ENCODE measurements at places on chromosomes 12 and 14.

DNA sequence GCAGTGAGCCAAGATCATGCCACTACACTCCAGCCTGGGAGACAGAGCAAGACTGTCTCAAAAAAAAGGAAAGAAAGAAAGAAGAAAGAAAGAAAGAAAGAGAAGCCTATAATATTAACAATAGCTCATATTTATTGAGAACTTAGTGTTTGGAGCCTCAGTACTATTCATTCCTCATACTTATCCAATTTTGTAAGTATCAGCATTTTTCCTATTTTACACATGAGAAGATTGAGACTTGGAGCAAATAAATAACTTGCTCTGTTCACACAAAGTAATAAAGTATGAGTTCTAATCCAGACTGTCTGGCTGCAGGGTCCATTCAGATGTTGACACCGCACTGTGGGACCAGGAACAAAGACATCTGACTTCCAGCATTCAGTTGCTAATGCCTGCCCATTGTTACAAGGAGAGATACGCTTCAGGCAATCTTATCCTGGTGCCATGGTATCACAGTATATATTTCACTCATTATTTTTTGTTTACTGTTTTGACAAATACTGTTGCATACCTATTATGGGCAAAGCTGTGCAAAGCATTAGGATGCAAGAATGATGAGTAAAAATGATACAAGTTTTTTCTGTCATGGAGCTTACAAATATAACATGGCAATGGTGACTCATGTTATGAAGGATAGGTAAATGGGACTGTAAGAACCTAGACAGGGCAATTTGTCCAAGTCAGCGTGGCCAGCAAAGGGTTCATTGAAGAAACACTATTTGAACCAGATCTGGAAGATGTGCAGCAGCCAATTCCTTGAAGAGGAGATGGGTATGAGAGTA is 21.4 kb upstream of the TMTC2 start:
- DNase-seq = no peak

DNA sequence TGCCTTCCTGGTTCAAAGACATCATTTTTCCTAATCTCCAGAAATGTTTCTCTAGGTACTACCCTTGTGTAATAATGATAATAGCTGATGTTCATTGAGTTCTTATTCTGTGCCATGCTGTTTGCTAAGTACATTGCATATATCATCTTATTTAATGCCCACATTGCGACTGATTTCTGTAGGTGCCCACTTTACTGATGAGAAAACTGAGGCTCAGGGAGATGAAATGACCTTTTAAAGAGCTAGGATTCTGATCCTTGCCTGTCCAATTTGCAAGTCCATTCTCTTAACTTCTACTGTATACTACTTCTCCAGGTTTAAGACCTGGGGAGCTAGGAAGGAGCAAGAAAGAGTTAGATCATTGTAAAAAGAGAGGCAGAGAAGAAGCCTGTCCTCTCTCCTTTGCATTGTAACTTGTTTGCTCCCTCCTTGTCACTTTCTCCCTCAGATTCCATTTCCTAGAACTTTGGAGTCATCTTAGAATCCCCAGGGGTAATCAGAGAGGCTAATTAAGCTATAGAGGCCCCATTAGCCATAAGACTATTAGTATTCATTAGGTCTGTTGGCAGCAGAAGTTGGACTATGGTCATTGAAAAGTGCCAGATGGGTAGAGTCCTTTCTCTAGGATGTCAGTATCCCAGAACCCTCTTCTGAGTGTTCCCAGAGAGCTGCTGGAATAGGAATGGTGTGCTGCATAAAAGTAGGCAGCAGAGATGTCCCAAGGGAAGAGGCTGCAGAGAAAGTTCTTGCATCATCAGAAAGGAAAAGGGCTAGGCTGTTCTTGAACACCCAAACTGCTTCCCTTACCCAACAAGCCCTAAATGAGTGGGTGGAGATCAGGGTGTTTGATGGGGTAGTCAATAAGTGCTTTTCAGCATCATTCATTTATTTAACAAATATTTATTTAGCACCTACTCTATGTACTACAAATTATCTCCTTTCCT is 3.1 kb downstream of the DGKA start:
- DNase-seq = no peak

- DNase-seq = no peak
These were observed 794.1 kb downstream of the BCL11B start for GRCh38 chr14:98477935-98478334.

GRCh38 chr14:64705381-64706118 is 1.3 kb downstream of the PLEKHG3 start:
- no peak for DNase-seq

GRCh38 chr14:36874396-36875138 is 212.9 kb downstream of the PAX9 start:
- no peak for DNase-seq

- DNase-seq = no peak
These were observed 55.0 kb downstream of the RNF34 start for GRCh38 chr12:121454921-121455320.

DNA sequence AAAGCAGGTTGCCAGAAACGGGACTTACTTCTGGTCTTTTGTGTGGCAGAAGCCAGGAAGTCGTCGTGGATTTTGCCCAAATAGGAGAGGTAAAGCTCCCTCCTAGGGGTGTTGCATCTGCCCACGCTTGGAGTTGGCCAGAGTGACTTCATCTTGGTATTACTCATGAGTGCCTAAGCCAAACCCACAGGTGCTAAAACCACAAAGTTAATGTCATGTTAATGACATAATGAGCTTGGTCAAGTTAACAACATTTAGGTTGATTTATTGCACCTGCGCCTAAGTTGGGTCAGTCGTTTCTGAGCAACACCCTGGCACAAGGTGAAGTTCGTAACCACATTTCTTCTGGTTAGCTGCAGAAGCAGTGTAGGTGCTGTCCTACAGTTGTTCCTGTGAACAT is 225.2 kb downstream of the FUT8 start:
- no peak for DNase-seq

DNA sequence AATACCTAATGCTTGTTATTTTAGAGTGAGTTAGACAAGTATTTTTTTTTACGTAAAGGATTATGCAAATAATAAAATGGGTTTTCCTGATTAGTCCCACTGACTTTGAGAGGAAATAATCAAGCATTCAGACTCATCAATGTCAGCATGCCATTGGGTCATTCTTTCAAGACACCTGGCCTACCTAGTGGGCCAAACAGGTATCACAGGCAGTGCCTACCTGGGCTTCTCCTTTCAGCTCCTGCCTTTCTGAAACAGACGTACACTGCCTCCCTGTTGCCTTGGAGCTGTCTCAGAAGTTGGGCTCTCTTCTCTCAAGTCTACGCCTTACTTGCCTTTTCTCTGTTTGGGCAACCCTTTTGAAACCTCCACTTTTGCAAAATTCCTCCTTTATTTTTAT is 545.6 kb downstream of the SNAPC1 start:
- DNase-seq = no peak

DNA sequence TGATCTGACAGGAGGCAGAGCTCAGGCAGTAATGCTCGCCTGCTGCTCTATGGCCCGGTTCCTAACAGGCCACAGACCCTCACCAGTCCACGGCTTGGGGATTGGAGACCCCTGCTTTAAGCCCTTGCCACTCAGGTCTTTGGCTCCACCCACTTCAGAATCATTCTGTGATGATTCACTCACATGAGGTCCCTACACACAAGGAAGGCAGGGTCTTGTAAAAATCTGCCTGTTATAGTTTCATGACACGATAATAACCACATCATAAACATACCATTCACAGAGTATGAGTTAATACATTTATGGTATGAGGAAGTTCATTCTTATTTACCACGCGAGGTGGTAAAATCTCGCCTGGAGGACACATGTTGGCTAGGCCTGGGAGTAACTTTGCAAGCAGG is 29.0 kb upstream of the MAX start:
- DNase-seq = no peak

DNA sequence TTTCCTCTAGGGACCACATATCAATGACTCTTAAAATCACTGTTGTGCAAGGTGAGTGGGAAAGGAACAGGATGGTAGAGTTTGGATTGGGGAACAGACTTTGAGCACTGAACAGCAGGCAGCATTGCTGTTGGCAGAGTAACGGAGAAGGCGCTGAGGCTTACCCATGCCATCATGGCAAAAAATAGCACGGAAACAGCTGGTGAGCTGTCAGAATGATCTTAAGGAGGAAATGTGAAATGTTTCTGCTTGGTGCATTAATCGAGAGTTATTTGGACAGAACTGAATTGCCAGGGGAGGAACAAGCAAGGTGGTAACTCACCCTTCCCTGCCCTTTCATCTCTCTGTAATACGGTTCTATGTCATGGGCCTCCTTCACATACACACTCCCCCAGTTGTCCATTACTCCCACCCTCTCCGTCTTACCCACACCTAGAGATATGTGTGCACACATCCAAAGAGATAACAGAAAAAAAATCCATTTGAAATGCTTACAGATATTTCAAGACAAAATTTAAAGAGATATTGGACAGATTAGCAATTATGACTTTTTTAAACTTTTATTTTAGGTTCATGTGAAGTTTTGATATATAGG is 572.5 kb downstream of the DIO2 start:
- DNase-seq = no peak

- no peak for DNase-seq
These were observed 68.2 kb upstream of the EVL start for GRCh38 chr14:99996951-99997571.

DNA sequence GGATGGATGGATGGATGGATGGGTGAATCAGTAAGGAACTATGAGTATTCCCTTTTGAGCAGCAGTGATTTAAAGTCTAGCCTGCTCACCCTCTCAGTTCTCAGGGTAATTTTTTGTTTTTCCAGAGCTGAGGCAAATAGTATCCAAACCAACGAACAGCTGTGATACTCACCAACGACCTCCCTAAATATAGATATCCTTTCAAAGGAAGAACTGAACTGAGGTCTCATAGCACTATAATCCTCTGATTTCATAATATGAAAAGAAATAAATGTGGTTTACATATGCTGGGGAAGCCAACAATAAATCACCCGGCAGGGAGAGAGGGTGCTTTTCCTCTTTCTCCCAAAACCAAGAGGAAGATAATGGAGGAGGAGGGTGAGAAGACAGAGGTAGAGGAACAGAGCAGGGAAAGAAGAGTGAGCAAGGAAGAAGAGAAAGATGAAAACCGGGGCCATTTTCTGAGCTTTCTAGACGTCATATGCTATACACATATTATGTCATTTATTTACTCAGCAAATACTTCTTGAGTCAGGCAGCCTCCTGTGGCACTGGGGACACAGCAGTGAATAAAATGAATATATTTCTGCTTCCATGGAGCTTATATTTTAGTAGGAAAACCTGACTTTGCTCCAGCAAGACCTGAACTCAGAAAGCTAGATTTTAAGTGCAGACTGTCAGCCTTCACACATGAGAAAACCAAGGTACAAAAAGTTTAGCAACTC is 710.7 kb upstream of the TBX3 start:
- no peak for DNase-seq

GRCh38 chr12:31005256-31005943 is 68.3 kb upstream of the DDX11 start:
- DNase-seq = no peak

GRCh38 chr12:127162307-127162706 is 1104.7 kb upstream of the TMEM132C start:
- DNase-seq = no peak

DNA sequence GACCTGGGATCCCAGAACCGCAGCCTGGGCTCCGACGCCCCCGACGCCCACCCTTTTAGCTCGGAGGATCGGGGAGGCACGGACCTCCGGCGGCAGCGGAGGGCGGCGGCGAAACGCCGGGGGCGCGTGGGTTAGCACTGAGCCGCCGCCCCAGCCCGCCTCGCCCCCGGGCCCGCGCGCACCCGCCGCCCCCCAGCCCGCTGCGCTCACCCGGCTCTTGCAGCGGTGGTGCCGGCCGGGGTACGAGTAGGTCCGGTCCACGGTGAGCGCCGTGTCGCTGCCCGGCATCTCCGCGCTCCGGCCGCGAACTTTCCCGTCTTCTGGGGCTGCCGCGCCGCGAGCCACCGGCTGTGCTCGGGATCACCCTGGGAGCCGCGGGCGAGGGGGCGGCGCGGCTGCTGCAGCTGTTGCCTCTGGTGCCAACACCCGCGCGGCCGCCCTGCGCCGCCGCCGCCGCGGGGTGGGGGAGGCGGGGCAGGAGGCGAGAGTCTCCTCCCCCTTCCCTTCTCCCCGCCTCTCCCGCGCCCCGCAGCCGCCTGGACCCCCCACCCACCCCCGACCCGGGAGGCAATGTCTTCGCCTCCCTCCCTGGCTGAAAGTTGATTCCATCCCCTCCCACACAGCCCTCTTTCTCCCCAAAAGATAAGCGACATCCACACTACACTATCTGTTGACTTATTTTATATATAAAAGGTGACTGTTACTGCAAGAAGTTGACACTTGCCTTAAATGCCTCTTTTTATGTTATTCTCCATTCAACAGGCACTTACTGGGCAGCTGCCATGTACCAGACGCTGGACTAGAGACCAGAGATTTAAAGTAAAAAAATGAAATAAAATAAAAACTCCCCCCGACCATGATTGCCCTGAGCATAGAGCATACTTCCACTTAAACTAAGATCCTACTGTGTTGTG is at the start of gene TMCC3:
TMCC3 (minus strand) TSS at position 415 of the 914 bp plus-strand sequence; CDS start at position 288, 127 bp downstream.
- peak; percentile 73 for DNase-seq

DNA sequence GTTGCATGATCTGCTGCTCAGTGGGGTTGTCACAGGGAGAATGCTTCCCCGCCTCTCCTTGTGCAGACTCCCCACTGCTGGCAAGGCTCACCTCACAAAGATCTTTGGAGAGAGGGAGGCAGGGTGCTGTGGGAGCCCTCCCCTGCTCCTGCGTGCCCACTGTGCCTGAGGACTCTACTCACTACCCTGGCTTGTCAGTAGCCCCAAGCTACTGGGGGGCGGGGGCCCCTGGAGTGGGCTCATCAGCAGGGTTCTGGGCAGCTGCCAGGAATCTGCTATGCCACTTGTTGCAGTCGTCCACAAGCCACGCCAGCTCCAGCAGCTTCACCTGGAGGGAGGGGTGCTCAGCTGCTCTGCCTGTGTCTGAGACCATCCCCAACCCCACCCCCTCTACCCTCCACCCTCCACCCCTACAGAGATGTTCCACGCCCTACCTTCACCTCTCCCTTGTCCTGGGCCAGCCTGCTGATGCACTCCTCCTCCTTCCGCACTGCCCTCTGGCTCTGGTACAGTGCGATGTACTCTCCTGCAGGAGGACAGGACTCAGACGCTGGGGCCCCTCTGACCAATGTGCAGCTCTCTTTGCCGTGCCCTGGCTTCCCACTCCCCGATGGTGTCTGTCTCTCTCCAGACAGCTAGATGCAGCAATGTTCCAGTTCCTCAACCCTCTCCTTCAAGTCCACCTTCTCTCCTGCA is 14.2 kb upstream of the BLTP3B start:
- no peak for DNase-seq

GRCh38 chr12:6205761-6206160 is 5.6 kb downstream of the CD9 start:
- DNase-seq = no peak

DNA sequence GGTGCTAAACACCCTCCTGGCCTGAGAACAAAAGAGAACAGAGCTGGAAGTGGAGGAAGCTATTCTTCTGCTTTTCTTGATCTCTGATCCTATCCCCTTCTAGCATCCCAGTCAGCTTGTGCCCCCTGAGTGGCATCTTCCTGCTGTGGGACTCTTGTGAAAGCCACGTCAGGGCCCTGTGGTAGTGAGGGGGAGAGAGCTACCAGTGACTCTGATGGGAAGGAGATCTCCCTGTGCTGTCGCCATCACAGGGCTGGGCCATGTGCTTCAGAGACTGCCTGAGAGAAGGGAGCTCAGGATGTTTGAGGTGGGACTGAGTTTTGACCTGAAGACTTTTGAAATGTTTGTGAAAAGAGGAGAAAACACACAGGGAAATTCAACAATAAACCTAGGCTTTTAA is 107.6 kb upstream of the FUT8 start:
- no peak for DNase-seq

GRCh38 chr14:87351007-87351406 is 642.0 kb downstream of the GALC start:
- no peak for DNase-seq
